ENCODE measurements at places on chromosomes 3 and 15.

DNA sequence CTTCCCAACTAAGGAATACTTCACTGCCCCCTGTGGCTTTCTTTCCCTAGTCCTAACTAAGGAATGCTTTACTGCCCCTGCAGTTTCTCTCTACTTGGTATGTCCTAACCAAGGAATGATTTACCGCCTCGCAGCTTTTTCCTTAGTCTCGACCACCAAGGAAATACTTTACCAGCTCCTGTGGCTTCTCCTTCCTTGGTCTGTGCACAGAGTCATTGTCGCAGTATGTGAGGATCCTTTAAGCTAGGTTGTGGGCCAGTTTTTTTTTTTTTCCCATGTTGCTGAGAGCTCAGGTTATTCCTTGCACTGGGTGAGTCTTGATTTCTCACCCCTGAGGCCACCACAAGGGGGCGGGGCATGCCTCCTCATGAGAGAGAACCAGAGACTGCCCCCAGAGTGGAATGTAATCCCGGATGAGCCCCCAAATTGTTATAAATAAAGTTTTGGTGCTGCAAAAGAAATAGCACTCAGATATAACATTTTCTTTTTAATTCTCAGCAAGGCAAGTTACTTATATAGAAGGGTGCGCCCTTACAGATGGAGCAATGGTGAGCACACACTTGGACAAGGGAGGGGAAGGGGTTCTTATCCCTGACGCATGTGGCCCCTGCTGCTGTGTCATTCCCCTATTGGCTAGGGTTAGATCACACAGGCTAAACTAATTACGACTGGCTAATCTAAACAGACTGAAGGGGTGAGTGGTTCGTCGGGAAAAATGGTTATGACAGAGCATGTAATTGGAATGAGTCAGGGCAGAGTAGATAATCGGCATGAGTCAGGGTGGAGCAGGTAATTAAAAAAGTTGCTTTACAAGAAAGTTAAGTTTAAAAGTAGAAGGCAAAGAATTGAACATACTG is 27.0 kb downstream of the NDUFB4 start:
- no peak for DNase-seq

DNA sequence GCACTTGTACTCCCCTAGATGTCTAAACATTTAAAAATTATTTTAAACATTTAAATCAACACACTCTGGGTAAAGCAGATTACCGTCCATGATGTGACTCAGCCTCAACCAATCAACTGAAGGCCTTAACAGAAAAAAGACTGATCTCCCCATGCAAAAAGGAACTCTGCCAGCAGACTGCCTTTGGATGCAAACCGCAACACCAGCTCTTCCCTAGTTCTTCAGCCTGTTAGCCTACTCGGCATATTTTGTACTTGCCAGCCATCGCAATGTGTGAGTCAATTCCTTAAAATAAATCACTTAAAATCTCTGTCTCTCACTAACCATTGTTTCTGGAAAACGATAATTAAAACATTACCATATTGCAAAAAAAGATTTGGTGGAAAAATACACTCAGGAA is 375.9 kb downstream of the RSL24D1 start:
- no peak for DNase-seq

DNA sequence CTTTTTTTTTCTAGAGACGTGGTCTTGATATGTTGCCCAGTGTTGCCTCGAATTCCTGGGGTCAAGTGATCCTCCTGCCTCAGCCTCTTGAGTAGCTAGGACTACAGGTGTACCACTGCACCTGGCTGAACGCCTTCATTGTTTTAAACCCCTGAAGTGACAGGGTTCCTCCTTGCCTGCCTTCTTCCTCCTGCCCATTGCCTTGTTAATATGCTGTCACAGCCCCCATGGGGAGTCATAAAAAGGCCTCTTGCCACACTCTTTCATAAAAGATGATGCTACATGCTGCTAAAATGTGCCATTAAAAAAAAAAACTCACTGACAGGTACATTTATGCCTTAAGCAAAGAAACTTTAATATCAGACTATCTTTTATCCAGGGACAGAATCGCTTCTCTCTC is 116.8 kb upstream of the SKOR1 start:
- no peak for DNase-seq

DNA sequence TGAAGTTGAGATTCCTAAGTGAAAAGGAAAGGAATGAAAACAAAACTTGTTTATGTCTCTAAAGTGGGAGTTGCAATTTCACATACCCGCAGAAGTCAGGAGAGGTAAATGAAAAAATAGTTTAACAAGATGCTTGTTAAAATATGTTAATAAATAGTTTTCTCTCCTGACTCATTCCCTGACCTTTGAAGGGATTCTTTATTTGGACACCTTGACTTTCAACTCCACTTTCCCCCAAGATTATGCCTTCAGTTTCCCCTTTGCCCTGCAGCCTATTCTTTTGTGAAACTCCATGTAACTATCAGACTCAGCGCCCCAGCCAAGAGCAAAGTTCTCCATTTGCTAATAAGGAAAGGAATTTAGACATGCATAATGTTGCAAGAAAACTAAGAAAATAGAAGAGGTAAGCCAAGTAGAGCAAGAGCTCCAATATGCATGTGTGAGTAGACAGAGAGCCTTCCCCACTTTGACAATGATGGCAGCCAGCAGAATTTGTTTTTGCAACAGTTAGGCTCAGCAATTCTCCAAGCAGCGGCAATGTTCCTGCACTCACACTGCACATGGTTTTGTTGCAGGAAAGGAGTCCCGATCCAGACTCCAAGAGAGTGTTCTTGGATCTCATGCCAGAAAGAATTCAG is 61.2 kb downstream of the CD200 start:
- DNase-seq, result no peak

GRCh38 chr15:100986158-100986896 is 67.2 kb downstream of the LRRK1 start:
- no peak for DNase-seq

- DNase-seq, result no peak
Measured at GRCh38 chr3:42503251-42503924, 945 bp downstream of the VIPR1 start.

- no peak for DNase-seq
Measured at GRCh38 chr3:105801397-105801796, 67.4 kb downstream of the CBLB start.

DNA sequence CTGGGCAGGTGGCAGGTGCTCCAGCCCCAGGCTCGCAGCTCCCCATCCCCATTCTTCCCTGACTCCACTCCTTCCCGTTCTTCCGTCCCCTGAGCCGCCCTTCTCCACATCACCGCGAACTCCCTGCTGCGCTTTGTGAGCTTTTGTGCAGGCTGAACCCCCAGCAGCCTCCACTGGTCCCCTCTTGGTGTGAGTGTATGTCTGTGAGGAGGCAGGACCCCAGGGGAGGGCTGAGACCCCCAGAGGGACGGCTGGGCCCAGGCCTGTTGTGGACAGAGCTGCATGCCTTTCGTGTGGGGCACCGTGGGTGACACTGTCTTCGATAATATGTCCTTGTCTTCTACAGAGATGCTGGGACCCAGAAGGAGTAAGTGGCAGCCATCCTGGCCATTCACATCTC is 7.3 kb upstream of the ITIH3 start:
- DNase-seq, result no peak

DNA sequence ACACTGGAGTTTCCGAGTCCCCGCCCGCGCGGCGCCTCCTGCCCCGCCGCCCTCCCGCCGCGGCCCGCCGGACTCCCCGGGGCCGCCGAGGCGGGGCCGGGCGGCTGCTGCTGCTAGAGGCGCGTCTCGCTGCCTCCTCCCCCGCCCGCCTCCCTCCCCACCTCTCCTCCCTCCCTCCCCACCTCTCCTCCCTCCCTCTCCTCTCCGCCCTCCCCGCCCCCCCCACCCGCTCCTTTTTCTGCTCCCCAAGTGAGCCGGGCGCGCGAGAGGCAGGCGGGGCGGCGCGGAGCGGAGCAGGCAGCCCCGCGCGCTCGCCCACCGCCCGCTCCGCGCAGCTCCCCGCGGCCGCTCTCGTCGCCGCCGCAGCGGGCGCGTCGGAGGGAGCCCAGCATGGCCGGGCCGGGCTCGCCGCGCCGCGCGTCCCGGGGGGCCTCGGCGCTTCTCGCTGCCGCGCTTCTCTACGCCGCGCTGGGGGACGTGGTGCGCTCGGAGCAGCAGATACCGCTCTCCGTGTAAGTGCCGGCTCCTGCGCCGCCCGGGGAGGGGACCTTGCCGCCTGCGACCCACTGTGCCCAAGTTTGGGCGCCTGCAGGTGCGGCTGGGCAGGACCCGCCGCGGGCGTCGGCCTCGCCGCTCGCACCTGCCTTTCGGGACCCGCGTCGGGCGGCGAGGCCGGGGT is at the start of gene CACNA2D3:
Gene CACNA2D3, plus strand, starts transcription at position 229 of the 679 bp plus-strand sequence.
- peak; percentile 35 for DNase-seq

GRCh38 chr15:63048115-63048775 is 5.7 kb downstream of the TPM1 start:
- peak; percentile 80 for DNase-seq

DNA sequence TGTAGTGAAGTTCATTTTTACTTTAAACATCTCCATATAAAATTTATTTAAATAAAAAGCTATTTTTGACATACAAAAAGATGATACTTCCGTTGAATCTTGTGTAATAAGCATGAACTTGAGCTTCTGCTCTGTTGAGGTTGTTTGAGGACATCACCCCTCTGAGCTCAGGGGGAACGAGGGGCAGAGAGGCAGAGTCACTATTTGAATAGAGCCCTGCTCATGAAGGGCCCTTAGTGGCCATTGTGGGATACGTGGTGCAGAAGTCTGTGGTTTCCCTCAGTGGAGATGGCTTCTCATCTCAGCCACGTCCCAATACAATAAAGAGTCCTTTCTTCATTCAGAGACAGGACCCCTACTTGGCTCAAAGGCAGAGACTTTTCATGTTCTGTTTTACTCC is 10.6 kb downstream of the CEMIP start:
- DNase-seq, result no peak

DNA sequence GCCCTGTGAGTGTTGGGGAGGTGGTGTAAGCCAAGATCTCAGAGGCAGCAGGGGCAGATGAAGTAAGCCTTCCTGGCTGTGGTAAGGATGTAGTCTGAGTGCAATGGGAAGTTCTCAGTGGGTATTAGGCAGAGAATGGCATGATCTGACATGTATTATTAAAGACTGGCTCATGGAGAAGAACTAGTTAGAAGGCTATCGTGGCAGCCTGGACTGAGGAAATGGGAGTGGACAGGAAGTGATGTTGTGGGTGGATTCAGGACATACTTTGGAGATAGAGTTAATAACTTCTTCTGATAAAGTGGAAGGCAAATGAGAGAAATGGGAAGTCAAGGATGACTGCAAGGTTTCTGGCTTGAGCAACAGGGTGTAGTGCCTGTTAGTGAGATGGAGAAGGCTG is 250.9 kb upstream of the CFAP20DC start:
- no peak for DNase-seq

GRCh38 chr3:106317141-106318055 is 448.6 kb upstream of the CBLB start:
- no peak for DNase-seq

- no peak for DNase-seq
Measured at GRCh38 chr3:168088106-168088720, 7.5 kb downstream of the GOLIM4 start.

GRCh38 chr3:38334142-38335055 is 12.2 kb upstream of the XYLB start:
- no peak for DNase-seq

GRCh38 chr3:56790016-56790821 is 11.5 kb downstream of the ARHGEF3 start:
- no peak for DNase-seq

GRCh38 chr3:66483006-66483405 is 17.8 kb downstream of the LRIG1 start:
- peak; percentile 52 for DNase-seq

DNA sequence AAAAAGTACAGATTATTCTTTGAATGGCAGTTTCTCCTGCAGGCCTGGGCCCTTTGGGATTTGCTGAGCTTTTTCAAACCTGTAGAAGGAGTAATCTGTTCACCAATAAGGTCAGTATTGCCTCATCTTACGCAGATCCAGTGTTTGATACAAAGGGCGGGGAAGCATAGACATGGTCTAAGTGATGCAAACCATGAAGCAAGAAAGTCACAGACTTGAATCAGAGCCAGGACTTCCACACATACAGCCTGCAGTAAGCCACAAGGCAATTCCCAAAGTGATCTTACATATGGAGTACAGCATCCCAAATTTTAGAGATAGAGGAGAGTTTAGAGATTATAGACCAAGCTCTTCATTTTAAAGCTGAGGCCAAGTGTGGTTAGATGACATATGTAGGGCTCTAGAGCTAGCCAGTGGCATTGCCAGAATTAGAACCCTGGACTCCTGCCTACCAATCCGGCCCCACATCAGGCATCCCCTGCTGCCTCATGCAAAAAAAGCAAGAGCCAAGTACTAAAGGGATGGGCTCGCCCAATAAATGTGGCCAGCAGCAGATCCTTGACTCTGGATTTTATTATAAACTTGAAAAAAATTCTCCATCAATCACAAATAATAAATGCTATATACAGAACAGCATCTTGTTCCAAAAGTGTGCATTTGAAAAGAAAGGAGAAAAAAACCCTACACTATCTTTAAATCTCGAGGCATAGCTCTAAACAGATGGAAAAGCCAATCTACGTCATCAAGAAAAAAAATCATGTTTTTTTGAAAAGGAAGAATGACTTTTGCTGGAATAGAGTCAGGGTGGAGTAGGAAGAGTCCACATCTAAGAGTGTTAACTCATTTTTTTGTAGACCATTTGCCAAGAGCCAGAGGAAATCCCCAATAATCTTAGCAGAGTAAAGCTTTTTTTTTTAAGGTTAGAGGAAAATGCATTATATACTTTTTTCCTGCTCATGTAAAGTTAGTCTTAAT is 24.0 kb downstream of the ABI3BP start:
- DNase-seq, result no peak

GRCh38 chr3:152973575-152973974 is 138.6 kb downstream of the P2RY1 start:
- no peak for DNase-seq

GRCh38 chr3:87997298-87997697 is 61.5 kb downstream of the CGGBP1 start:
- no peak for DNase-seq

GRCh38 chr15:52039925-52040781 is 21.1 kb downstream of the MAPK6 start:
- peak; percentile 9 for DNase-seq

DNA sequence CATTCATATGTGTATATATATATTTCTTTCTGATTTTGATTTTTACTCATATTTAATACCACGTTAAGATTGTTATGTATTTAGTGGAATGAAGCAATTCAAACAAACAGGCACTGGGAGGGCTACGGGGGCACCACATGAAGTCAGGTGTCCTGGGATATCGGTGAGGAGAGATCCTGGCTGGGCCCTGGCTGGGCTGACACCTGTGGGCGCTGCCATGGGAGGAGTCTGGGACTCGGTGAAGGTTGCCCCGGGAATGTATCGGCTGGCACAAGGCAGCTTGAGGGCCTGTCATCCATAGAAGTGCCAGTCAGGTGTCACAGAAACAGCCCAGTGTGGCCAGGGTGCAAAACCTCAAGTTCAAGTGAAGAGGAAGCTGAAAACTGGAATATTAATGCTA is 766.9 kb upstream of the ARPP21 start:
- DNase-seq, result no peak

DNA sequence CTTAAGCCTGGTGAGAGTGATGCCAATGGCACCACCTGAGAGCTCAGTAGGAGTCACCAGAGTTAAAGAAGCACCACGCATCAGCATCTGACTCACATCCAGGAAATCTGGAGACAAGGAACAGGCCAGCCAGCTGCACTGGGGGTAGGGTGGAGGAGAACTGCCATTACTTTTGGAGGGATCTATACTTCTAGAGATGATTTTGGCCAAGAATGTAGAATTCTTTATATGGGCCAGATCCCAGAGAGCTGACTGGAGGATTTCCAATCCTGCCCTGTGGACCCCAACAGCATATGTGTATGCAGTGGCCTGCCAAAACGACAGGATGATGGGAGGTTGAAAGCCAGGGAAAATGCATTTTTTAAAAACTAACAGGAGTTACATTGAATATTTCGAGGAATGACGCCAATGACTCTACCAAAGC is 29.8 kb downstream of the CCR3 start:
- no peak for DNase-seq

GRCh38 chr3:70824078-70824477 is 511.6 kb upstream of the MDFIC2 start:
- DNase-seq, result no peak

All from NCI-H1092 treated with DMSO at 0.1 percent for 48 hours (cell line).